ENCODE measurements at places on chromosomes 5 and 9. TPM values are rescaled to one million over a fixed set of nuclear protein-coding genes. Genes with fewer than 3 reads are reported as not detected.

DNA sequence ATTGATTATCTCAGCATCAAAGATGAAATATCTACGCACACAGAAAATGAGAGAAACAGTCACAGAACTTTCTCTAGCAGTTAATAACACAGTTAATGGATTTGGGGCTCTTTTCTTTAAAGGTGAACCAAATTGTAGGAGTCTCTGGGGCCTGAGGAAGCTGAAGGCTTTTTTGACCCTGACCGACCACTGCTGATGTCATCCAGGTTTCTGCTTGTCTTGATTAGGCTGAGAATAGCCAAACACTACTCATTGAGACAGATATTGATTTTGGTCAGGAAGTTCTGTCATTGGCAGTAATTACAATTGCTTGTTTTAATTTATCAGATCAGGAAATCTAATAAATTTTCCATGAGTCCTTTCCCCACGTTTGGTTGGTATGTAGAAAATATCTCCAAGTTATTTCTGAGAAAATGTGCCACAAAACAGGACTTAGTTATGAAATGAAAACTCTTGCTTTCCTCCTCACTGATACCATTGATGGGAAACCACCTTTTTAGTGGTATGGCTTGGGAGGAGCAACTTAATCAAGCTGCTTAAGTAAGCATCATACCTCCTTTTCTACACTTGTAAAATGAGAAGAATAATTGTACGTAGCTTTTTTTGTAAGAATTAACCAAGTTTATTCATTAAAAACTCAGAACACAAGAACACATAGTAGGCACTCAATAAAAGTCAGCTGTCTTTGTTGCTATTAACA, 19.7 kb downstream of the CARTPT start:
- no peak for DNase-seq

DNA sequence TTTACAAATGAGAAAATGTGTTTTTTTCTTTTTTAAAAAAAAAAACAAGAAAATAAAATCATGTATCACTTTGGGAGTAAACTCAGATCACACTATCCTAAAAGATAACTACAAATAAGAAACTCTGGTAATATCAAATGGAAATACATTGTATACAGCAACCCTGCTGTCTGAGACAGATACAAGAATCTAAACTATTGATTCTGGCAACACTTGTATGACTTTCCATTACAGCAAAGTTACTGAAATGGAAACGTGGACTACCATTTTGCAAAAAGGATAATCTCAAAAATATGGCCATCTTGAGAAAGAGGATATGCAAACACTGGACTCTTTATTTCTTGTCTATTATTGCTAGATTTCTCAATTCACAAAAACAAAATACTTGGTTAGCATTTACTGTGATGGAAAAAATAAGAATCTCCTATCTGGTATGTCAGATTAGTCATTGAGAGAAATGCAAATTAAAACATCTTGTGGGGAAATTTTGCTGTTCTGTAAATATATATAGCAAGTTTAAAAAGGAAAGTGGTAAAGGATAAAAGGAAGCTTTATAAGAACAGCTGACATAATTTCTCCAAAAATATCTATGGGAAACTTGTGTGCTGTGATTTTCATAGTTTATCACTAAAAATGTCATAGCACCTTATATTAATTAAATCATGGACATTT, 112.9 kb upstream of the FER start:
- no peak for DNase-seq

- DNase-seq = no peak
These were observed 332.4 kb downstream of the KCTD16 start for GRCh38 chr5:144503123-144503522.

GRCh38 chr9:109507421-109507838, 9.3 kb upstream of the PTPN3 start:
- DNase-seq = peak; percentile 71

GRCh38 chr5:56170557-56170956, 62.6 kb downstream of the ANKRD55 start:
- peak; percentile 66 for DNase-seq

DNA sequence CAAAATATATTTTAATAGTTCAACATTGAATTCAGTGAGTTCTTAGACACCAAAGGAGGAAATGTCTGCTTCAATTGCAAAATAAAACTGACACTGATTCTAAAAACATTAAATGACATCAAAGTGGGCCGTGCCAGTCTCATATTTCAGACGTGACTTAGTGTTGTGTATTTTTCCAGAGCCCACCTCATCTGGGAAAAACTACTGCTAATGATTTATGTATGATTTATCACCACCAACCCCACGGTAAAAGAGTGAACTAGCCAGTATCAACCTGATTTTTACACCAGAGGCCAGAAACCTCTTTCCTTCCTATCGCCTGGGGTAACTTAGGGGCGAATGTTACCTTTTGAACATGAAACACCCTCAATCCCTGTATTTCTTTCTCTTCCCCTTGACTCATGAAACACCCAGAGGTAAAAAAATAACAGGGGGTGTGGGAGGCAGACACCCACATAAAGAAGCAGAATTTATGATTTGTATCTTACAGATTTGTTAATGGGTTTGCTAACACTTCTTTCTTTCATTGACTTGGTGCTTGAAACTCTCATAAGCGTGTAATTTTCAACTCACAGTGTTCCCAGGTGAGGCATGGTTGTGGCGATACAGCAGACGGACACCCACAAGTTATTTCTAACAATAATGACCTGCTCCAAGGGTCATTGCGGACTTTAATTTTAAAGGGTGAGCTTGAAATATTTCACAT, 56.4 kb upstream of the FANCC start:
- DNase-seq = no peak

- no peak for DNase-seq
These were observed 3.3 kb upstream of the OR2V1 start for GRCh38 chr5:181134259-181134658.

DNA sequence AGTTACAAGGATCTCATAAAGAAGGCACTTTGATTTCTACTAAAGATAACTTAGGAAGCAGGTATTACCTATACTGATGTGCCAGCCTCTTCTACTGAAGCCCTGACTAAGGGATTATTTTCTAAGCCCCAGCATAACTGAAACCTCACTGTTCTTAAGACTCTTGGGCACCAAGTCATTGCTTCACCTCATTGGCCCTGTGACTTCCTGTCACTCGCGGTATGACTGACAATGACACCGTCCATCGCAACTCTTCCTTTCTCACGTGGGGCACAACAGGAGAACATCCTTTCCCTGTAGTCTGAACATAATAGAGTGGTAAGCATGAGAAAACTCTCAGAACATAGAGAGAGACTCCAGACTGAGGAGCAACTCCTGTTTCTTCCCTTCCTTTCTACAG, 6.4 kb downstream of the OR2V2 start:
- DNase-seq = no peak

DNA sequence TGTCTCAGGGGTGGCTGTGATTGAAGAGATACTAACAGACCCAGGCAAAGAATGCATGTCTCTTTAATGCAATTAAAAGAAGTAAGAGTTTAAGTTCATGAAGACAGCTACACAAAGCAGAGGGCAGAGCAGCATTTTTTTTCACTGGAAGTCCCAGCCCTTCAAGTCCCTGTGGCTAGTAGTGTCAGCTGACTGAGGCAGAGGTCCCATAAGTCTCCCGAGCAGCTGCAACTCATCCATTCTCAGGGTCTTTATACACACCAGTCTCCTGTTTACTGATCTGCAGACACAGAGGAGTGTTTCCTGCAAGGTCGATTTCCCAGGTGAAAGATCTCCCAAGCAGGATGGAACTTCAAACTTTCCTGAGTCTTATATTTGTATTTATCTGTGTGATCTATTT, 169.4 kb upstream of the GLRA1 start:
- DNase-seq = no peak

DNA sequence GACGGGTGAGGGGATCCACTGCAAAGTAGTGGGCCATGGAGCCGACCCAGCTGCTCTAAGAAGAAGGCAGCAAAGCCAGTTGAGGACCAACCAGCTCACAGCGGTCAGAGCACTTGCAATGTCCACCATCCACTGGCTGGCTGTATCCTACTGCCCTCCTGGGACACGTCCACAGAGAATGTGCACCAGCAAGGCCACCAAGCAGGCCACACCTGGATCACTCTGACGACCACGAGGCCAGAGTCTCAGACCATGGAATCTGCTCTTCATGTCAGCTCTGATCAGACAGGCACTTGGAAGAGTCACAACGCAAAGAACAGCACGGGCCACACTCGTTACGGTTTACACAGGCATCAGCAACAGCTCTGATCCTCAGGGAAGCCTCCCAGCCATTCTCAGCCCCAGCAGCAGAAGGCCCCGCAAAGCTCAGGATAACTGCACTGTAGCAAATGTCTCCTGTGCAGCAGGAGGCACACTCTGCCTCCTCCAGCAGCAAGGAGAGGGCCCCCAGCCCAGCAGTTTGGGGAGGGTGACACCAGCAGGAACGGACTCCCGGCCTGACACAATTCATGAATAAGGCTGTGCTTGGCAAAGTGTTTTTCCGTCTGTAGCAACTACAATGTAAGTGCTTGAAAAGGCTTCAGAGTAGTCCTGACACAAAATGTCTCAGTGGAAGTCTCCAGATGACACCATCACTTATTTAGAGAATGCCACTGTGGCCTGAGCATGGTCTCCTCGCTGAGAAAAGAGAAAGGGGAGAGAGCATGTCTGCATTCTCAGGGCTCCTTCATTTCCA, 15.7 kb downstream of the SEMA4D start:
- no peak for DNase-seq

DNA sequence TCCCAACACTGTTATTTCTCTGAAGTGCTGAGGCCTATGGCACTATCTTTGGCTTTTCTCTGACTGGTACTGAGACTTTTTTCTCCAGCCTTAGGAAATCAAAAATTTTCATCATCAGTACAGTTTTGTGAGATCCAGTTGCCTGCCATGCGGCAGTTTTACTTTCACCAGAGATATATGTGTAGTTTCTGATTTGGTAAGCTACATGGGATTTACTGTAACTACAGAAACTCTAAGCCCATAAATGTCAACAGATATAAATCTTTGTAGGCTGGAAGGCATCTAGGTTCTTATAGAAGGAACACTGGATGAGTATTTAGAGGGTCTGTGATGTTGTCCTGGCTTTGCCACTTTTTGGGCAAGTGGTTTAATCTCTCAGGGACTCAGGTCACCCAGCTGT, 69.0 kb downstream of the DOCK2 start:
- no peak for DNase-seq

- no peak for DNase-seq
These were observed 298.9 kb downstream of the CCDC171 start for GRCh38 chr9:15851766-15852165.

DNA sequence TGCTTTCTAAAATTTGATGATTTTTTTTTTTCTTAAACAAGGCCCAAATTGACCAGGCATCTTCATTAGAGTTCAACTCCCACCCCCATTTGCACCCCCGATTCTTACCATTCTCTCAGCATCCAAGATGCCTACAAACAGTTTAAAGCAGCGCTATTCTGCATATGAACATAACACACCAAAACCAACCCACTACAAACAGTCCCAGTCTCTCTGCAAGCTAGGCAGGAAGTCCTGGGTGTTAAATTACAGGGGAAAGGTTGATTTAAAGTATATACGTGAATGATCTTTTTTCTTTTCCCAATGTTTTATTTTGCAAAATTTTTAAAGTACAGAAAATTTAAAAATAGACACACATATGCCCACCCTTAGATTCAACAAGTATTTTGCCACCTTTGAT, 127.0 kb downstream of the ADAMTS12 start:
- no peak for DNase-seq

GRCh38 chr9:129319938-129320481, 141.9 kb upstream of the IER5L start:
- peak; percentile 18 for DNase-seq

- DNase-seq = no peak
These were observed 185.8 kb downstream of the KCTD16 start for GRCh38 chr5:144356489-144356888.

DNA sequence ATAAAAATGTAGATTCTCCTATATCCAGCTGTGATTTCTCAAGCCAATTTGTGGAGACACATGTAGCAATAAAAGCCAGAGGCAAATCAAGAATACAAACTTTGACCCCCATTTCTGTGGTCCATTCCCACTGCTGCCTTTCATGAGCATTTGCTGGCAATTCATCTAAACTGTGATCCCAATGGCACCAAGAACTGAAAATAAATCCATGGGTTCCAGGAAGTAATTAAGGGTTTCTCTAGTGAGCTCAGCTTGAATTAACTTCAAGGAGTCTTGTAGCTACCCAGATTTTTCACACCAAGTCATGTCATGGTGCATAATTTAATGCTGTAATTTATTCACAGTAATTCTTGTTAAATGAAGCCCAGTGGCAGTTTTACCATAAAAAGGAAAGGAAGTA, 145.0 kb upstream of the SMC2 start:
- DNase-seq = no peak

DNA sequence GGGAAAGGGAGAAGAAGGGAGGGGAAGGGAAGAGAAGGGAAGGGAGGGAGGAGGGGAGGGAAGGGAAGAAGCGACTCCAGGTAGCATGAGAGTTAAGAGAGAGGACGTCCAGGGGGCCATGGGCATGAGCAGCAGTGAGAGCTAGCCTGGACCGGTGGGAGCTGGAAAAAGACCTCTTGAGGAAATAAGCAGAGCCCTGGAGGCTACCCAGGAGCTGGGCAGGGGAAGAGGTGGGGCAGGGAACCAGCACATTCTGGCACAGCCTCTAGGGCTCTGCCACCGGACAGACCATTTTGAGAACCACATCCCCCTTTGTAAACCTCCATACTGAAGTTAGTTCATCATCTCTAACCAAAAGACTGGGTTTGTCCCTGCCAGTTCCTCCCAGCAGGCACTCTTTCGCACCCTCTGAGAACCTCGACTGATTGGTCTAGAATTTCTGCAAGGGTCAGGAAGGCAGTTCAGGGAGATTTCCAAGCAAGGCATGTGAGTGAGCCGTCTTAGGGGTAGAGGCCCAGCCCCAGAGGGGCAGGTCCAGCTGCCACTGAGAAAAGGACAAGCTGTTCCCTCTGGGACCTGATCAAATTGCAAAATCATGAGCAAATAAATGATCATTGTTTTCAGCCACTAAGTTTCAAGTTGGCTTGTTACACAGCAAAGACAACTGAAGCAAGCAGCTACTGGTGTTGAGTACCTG, 11.6 kb downstream of the NAIF1 start:
- DNase-seq = peak; percentile 45

DNA sequence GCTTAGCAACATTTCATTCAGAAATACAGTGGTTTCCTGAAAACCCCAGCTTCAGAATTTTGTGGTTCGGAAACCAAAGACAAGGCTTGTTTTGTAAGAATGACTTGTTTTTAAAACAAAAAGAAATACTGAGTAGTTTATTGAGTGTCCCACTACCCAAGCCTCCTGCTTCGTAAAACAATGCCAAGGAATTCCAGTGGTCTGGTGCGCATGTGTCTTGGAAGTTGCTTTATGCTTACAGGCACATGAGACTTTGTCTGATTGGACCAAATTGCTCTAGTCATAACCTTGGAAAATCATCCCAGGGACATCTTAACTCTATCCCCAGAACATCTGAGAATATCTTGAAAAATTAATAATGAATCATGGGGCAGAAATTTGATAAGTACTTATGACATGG, 77.1 kb upstream of the FST start:
- no peak for DNase-seq

The JAKMIP2 gene
- 0.87 TPM for total RNA-seq

The SLC1A3 gene
- total RNA-seq = 12.6 TPM

The SPATA6L gene
- 2.7 TPM for total RNA-seq

The CCIN gene
- total RNA-seq = 1.6 TPM

The KCNIP1 gene
- not detected for total RNA-seq

The PCDHB2 gene
- 1.2 TPM for total RNA-seq

The SARDH gene
- total RNA-seq = 7.9 TPM

The RGS7BP gene
- 5.3 TPM for total RNA-seq

The MED7 gene
- 34.1 TPM for total RNA-seq

The SPACA9 gene
- total RNA-seq = 4.2 TPM

The NUTM2G gene
- not detected for total RNA-seq
